ENCODE measurements at places on chromosomes 13 and 19. TPM values are rescaled to one million over a fixed set of nuclear protein-coding genes. Genes with fewer than 3 reads are reported as not detected.

The SLC7A10 gene
- 13.0 TPM for total RNA-seq

The METTL21C gene
- total RNA-seq = not detected

The NPAS1 gene
- total RNA-seq = 10.1 TPM

GRCh38 chr19:52991484-52991883 lies 22.2 kb upstream of the ERVV-1 start:
- DNase-seq = no peak

DNA sequence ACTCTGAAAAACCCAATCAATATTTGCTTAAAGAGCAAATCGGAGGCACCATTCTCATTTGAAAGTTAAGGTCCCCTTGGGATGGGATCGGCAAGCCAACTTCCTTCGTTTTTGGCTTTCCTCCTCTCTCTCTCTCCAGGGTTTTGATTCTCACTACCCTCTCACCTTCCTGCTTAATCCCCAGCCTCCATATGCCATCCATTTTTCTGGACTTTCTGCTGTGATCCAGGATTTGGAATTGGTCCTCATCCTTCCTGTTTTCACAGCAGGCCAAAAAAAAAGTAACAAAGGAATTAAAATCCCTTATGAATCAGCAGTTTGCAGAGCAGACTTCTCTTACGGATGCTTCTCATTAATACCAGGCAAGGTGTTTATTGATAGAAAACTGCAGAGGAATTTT lies 283.1 kb upstream of the TMTC4 start:
- no peak for DNase-seq

DNA sequence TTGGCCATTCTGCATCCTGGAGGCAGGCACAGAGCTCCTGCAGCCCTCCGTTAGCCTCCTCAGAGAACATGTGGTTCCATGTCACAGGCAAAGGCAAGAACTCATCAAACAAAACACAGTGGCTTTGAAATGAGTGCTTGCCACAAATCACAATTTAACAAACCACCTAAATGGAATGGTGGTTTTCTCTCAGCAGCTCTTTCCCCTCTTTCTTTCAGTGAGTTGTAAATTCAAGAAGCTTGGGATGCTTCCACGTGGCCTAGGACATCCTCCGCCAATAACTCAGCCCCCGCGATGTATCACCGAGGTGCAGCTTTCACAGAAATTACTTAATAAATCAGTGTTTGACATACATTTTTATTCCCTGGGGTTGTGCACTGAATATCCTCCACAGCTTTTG lies 65.4 kb upstream of the RFC3 start:
- DNase-seq = no peak

- DNase-seq = no peak
Measured at GRCh38 chr19:29001141-29001581, 211.8 kb downstream of the UQCRFS1 start.

DNA sequence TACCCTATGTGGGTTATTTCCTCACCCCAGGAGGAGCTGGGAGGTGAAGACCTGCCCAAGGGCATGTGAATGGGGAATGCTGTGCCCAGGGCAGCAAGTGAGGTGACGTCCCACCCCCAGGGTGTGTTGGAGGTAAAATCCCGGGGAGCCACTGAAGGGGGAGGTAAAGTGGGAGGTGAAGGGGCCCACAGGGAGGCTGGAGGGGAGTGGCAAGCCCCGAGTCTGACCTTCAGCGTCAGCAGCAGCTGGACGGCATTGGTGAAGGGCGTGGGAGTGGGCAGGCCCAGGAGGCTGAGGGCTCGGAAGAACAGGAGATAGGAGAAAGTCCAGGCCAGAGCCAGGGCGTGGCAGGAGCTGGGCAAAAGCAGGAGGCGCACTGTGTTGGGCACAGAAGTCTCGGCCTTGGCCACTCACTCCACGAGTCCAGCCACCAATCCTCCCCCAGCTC lies 2.4 kb downstream of the MBOAT7 start:
- DNase-seq = no peak

DNA sequence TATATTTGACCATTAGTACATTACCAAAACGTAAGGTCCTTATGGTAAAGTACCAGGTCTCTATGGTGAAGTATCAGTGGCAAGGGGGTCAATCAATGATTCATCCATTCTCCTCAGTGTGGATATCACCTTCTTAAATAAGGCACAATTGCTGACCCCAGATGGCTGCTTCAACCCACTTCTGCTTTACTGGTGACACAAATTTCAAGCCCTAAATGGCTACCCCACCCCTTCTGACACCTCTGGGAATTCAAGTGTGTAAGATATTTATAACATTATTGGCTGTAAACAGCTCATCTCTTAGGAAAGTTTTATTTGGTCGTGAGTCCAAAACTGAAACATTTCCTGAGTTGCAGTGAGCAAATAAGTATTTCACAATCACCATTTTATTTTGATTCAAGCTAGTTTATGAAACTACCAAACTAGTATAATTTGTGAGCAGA lies 7.9 kb upstream of the WBP4 start:
- DNase-seq = no peak

GRCh38 chr19:55454787-55455243 lies 6.6 kb downstream of the ISOC2 start:
- no peak for DNase-seq
